ENCODE measurements at places on chromosomes 7 and 10.

DNA sequence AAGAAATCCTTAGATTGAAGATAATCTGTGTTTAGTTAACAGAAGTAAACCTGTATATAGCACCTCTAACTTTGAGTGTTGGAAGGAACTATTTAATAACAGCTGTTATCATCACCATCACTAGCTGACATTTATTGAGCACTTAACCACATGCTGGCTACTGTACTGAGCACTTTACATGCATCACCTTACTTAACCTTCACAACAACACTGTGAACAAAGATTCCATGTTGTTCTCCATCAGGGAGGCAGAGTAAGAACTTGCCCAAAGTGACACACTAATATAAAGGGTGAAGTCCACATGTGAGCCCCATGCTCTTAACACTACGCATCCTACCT, 182.2 kb downstream of the ST7 start:
- no peak for DNase-seq

- DNase-seq = peak; percentile 34
Observed at GRCh38 chr7:134014935-134015334, 112.2 kb upstream of the LRGUK start.

- peak; percentile 78 for DNase-seq
Observed at GRCh38 chr10:17006631-17007417, 122.8 kb downstream of the CUBN start.

- DNase-seq = no peak
Observed at GRCh38 chr7:142434666-142435167, 176.9 kb upstream of the PRSS58 start.

DNA sequence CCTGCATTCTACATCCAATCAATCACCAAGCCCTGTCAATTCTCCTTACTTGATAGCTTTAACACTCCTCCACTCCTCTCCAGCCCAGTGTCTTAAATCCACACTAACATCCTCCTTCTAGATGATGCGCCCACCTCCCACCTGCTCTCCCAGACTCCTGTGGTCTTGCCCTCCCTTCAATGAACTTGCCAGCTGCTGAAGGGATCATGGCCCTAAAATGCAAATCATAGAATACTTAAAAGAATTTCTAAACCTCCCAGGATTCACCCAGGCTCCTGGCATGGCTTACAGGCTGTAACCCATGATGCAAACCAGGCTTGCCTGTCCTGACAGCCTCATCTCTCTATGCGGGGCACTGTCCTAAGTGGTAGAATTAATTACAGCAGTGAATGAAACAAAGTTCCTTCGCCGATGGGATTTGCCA, 43.6 kb downstream of the SYPL1 start:
- DNase-seq = no peak

DNA sequence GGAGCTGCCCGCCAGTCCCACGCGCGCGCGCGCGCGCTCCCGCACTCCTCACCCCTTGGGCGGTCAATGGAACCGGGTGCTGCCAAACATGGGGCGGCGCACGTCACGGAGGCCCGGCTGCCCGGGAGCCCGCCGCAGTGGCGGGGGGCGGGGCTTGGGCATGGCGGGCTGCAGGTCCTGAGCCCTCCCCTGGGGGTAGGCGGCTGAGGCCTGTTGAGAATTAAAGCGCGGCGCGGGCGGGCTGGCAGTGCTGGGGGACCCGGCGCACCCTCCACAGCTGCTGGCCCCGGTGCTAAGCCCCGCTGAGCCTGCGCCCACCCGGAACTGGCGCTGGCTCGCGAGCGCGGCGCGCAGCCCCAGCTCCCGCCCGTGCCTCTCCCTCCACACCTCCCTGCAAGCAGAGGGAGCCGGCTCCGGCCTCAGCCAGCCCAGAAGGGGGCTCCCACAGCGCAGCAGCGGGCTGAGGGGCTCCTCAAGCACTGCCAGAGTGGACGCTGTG, 634.2 kb downstream of the ANKRD7 start:
- no peak for DNase-seq

DNA sequence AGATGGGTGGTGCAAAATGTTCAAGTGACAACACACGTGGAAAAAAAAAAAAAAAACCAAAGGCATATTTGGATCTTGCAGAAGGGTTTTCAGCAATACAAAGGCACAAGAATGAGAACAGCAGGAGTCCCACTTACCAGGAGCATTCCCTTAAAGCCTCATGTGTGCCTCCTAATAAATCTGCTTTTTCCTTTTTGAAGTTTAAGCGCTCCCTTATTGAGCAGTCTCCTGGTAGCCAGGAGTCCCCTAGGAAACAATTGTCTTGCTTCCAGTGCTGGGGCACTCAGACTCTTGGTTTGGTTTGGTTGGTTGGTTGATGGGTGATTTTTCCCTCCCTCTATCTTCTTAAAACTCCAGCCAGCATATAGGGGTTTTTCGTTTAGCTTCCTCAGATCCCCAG, 321.8 kb upstream of the NFE2L3 start:
- DNase-seq = no peak

GRCh38 chr10:119754936-119755335, 29.1 kb downstream of the INPP5F start:
- no peak for DNase-seq

- DNase-seq = no peak
Observed at GRCh38 chr7:91343420-91343960, 79.3 kb downstream of the FZD1 start.

- no peak for DNase-seq
Observed at GRCh38 chr10:102153093-102153620, 968 bp downstream of the NOLC1 start.

- peak; percentile 75 for DNase-seq
Observed at GRCh38 chr7:18829858-18830285, 287.6 kb downstream of the TWIST1 start.

DNA sequence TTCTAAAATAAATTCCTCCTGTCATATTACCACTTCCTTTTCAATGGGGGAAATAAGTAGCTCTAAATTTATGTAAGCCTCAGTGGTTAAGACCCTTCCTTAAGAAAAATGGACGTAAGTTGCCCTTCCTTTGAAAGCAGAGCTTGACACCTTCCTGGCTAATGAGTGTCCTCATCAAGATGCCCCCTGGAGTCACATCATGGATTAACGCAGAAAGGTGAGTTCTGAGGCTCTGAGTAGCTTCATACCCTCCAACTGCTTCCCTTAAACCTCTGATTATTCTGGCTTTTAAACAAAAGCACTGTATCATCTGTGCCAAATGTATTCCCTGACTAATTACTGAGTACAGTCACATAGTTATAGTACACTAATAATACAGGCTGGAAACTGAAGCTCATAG, 14.7 kb downstream of the KCTD7 start:
- DNase-seq = no peak

GRCh38 chr7:31796375-31796774, 109.4 kb downstream of the PPP1R17 start:
- peak; percentile 26 for DNase-seq

DNA sequence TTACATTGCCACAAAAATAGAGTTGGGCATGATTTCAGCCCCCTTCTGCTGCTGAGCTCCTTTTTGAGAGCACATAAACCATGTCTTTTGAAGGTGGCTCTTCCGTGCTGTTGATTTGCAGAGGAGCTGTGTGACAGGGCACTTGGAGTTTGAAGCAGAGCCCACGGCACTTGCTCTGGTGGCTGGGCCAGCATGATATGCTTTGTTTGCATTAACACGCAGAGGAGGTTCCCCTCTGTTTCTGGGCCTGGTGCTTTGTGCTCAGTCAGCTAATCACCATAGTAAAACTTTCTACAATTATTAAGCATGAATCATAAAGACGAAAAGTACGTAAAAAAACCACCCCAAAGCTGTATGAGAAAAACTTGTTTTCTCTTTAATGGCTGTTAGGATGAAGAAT, 40.1 kb downstream of the RBM33 start:
- DNase-seq = no peak

DNA sequence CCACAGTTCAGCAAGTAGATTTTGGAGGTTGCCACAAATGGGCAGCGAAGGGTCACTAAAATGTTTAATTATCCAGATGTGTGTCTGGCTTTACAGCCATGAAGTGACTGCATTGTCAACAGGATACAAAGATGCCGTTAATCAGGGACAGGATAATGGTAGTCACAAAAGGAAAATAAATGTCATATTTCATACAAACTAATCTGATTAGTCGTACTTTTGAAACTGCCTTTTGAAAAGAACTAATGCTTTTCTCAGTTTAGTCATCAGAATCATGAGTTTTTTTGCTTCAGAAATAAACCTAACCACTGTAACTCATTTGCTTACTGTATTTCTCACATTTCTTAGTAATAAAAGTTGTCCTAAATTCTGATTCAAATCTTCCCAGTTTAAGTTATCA, 22.2 kb upstream of the WNT16 start:
- DNase-seq = no peak

- no peak for DNase-seq
Observed at GRCh38 chr10:58305821-58306220, 29.0 kb upstream of the UBE2D1 start.

DNA sequence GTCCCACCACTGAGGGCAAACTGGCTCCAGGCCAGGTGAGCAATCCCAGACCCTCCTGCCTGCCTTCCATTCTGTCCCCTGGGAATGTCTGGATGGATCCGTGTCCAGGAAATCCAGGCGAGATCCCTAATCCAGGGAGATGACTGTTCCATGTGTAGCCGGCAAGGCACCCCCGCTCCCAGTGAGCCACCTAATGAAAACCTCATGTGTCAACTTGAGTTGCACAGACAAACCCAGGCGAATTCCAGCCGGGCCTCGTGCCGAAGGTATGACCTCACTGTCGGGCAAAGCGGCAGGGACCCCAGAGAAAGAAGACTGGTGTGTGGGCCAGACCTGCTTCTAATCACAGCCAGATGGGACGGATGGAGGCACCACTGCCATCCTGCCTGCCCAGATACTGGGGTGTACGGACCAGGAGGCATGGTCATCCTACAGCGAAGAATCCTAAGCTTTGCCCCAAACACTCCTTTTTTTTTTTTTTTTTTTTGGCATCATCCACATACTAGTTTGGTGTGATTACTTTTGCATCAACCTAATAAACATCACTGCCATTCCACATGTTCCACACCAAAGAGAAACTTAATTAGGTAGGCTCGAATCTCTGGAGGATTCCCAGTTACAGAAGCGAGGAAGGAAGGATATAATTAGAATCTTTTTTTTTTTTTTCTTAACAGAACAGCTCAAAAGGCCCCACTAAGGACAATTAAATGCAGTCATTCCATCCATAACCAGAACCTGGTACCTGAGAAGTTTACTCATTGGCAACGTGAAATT, 313.1 kb downstream of the CALN1 start:
- DNase-seq = no peak

DNA sequence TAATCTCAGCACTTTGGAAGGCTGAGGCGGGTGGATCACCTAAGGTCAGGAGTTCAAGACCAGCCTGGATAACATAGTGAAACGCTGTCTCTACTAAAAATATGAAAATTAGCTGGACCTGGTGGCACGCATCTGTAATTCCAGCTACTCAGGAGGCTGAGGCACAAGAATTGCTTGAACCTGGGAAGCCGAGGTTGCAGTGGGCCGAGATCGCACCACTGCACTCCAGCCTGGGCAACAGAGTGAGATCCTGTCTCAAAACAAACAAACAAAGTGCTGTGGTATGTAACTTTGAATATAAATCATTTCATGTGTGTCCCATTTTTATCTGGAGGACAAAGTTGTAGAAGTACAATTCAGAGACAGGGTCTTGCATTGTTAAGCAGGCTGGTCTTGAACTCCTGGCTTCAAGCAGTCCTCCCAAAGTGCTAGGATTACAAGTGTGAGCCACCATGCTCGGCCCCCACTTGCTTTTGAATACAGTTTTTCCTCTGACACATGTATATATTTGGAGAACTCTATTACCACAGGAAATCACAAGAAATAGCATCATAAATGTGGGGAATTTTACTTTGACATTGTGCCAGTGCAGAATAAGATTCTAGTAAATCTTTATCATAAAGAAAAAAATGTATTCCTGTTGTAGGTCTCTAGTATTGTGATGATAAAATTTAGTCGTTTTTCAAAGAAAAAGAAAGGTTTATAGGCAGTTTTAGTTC, 32.6 kb downstream of the PTPN12 start:
- no peak for DNase-seq

DNA sequence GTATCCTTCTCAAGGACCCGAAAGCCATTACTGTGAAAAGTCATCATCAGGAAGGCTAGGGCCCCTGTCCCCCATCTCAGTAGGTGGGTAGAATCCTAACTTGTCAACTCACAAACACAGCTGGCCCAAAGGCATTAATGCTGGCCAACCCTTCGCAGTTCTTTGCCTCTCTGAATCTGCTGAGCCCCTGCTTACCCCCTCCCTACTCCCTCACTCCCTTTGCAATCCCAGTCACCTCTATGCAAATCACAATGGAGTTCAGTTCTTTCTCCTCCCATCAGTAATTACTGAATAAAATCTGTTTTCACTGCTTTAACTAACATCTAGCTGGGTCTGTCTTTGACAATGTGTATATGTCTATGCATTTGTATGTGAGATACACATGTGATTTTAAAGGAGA, 38.1 kb upstream of the AOAH start:
- no peak for DNase-seq

- peak; percentile 68 for DNase-seq
Observed at GRCh38 chr10:61608255-61609033, 54.3 kb upstream of the CABCOCO1 start.

DNA sequence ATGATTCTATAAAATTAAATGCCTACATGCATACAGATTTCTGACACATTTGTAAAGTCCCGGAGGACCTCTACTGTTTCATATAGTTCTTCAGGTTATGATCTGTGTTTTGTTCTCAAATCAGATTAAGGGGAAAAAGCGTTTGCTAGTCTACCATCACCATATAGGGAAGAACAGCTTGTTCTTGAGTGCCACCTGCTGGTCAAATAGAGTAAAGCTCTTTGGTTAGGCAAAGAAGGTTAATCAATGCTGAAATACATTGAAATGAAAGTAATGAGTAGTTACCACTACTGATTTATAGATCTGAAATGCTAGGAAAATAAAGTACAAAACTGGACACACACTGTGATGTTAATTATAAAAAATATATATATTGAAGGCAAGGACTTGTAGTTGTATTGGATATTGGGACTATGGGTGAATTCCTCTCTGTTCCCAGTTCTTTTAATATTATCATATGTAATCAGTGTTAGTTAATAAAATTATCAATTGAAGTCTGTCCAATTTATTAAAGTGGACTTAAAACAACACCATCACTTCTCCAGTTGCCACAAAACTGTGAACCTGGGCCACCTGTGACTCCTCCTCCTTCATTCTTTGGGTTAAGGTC, 72.6 kb upstream of the PDLIM1 start:
- DNase-seq = peak; percentile 64

DNA sequence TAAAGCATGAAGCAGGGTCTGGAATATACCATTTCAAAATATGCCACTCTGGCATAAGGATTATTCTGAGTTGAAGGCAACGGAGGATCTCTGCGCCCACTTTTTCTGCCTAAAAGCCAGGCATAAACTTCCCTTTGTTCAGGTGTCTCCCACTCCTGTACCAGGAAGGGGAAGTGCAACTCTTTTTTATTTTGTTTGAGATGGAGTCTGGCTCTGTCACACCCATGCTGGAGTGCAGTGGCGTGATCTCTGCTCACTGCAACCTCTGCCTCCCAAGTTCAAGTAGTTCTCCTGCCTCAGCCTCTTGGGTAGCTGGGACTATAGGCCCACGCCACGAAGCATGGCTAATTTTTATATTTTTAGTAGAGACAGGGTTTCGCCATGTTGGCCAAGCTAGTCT, 18.2 kb downstream of the SVIL start:
- no peak for DNase-seq

- peak; percentile 95 for DNase-seq
Observed at GRCh38 chr7:141362580-141363435, 188.4 kb upstream of the AGK start.

- DNase-seq = no peak
Observed at GRCh38 chr7:54864663-54865062, 105.7 kb upstream of the SEC61G start.

- no peak for DNase-seq
Observed at GRCh38 chr10:7011994-7012393, 398.8 kb downstream of the SFMBT2 start.

Data from renal cortical epithelial cell (primary cell).